ENCODE measurements at places on chromosomes 6 and 20.

DNA sequence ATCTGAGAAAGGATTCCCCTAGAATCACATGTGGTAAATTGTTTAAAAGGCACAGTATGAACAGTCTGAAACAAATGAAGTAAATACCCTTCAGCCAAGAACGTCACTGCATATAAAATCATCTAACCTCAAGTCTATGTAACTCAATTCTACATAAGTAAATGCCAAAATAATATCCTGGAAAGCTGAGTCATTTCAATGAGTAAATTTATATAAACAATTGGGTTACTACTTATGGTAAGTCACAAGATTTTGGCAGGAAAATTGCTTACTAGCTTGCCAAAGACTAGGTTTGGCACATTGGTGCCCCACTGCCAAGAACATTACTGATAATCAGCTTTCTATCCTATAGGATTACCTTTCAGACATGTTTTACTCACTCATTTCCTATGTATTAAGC is 8.4 kb downstream of the GMDS start:
- no peak for DNase-seq

- DNase-seq = no peak
Measured at GRCh38 chr20:58128635-58129625, 99.5 kb downstream of the ANKRD60 start.

DNA sequence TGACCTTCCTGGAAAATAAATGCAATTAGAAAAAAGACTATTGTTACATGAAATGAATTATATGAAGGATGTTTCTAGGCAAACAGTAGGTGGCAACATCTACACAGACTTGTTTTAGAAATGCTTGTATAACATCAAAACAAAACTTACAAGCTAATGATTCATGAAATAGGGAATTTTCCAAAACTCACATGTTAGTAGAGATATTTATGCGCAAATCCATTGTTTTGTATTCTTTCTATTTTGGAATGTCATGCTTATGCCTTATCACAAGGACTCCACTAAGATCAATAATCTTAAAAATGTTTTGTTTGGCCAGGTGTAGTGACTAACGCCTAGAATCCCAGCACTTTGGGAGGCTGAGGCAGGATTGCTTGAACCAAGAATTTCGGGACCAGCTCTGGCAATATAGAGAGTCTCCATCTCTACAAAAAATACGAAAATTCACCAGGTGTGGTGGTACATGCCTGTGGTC is 32.3 kb upstream of the LGSN start:
- DNase-seq = peak; percentile 38

- DNase-seq = no peak
Measured at GRCh38 chr20:57712851-57713504, 3.2 kb upstream of the PMEPA1 start.

DNA sequence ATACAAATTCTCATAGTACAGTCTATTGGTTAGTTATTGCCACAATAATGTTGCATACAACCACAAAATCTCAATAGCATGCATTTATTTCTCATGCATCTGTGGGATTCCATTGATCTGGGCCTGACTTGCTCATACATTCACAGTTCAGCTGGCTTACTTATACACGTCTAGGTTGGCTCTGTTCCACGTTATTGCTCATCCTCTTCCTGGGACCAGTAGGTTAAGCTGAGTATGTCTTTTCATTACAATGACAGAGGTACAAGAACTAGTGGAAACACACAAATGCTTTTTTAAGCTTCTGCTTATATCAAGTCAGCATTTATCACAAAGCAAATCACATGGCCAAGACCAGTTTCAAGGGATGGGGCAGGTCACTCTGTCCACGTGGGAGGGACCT is 485.3 kb upstream of the BTBD3 start:
- no peak for DNase-seq

- DNase-seq = no peak
Measured at GRCh38 chr20:58612121-58612691, 38.9 kb upstream of the STX16 start.

DNA sequence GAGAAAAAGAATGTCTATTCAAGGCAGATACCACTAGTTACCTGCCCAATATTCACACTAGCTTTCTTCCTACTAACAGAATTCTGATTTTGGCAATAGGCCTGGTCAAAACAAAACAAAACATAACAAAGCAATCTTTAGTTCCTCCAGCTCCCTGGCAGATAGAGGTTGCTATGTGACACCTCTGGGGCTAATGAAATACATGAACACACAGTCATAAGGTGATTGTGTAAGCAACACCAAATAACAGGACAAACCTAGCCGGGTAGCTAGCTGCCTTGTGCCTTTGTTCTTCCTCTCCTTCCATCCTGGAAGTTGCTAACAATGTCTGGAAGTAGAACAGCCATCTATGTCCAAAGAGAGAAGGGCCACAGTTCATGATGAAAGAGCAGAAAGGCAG is 6.0 kb upstream of the HMGN3 start:
- DNase-seq = no peak

DNA sequence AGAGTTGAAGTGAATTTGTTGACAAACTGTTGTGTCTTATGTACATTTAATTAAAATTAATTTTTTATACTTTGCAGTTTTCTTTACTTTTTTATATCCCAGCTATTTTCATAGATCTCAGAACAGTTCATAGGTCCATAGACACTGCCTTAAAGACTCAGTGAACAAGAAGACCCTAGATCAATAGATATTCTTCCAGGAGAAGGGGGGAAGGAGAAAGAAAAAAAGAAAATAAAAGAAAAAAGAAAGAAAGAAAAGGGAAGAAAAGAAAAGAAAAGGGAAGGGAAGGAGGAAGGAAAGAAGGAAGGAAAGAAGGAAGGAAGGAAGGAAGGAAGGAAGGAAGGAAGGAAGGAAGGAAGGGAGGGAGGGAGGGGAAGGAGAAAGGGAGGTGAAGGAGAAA is 130.8 kb downstream of the MAFB start:
- no peak for DNase-seq

- no peak for DNase-seq
Measured at GRCh38 chr20:48624315-48625020, 203.3 kb downstream of the PREX1 start.

DNA sequence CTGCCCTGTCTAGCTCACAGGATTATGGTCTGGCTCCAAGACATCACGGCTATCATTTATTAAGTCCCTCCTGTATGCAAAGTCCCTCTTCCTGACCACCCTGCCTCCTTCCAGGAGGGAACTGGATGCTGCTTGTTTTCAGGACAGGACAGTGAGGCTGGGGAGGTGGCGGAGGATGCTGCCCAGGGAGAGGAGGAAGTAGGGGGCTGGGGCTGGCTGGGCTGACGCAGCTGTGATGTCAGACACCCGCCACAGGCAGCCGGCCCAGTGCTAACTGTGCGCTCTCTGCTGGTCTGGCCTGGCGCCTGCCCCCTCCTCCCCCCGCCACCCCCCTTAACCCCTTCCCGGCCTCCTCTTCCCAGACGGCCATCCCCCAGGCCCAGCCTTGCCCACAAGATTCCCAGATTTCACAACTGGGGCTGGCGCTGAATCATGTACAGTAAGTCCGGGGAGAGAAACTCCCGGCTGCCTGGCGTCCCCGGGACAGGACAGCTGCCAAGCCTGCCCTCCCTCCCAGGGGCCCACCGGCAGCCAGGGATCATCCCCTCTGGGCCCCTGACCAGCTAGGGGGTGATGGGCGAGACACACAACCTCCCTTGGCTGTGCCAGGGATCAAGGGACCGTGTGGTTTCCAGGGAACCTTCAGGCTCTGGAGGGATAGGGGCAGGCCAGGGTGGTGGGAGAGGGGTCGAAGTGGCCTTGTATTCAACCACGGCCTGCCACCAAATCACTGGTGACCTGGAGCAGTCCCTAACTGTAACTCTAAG is 118.1 kb downstream of the CEBPB start:
- DNase-seq = no peak

DNA sequence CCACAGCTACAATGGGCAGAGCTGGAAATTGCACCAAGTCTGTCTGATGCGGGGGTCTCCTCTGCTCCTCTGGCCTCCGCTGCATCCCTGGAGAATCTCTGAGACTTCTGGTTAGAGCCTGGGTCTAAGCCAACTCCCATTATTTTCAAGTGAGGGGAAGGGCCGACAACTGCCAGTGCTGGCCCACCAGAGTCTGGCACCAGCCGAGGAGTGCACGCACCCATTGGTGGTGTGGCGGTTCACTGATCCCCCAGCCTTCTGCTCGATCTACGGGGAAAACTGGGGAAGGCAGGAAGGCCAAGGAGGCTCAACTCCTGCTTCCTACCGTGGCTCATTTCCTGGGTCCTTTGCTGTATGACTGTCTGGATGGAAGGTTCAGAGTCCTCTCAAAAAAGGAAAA is 6.2 kb downstream of the NQO2 start:
- DNase-seq = no peak

DNA sequence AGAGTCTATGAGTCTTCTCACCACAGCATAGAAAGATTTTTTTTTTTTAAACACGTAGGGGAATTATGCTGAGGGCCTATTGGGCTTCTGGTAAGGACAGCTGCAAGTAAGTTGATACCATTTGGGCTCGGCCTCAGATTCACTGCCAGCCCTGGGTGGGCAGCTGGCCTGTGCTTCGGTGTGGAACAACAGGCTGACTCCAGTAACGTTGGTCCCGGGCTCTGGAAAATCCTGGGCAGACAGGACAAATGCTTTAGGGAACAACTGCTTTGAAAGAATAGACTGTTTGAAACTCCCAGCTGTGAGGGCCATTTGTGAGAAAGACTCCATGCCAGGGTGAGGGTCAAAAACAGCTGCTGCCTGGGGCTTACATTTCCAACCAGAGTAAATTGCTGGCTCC is 366.5 kb downstream of the QKI start:
- DNase-seq = no peak

- no peak for DNase-seq
Measured at GRCh38 chr20:10802236-10802635, 128.4 kb upstream of the JAG1 start.

GRCh38 chr20:63179687-63180568 is 36.0 kb downstream of the YTHDF1 start:
- DNase-seq = no peak

GRCh38 chr6:119138906-119139541 is 60.6 kb upstream of the FAM184A start:
- DNase-seq = peak; percentile 79

Data from hematopoietic multipotent progenitor cell treated with erythropoietin and hydrocortisone succinate and interleukin-3 and kit ligand, for 6 days (in vitro differentiated cells).